Spinal cord (tissue), 10 donors: ENCODE measurements at places on chromosomes 6 and 20.
A peak's percentile ranks its signal among the peaks of the same experiment; 100 is the strongest.

DNA sequence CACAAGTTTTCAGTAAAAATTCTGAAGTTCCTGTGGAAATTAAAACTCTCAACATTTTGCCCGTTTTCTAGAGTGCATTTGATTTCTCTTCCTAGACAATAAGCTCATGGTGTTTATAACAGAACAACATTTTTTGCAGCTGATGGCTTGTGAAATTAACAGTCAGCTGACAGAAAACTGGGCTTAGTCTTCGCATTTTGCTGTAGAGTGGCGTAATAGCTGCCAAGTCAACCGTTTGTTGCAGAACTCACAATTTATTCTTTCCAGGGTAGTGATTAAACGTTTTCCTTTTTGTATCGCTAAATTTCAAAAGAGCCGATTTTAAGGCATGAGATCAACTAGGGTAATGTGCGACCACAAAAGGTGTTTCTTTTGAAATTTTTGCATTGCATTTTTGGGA, 1.4 kb downstream of the SPO11 start:
- DNase-seq, result peak; percentile 48

- DNase-seq, result no peak
Measured at GRCh38 chr6:71034563-71035345, 77.9 kb upstream of the B3GAT2 start.

DNA sequence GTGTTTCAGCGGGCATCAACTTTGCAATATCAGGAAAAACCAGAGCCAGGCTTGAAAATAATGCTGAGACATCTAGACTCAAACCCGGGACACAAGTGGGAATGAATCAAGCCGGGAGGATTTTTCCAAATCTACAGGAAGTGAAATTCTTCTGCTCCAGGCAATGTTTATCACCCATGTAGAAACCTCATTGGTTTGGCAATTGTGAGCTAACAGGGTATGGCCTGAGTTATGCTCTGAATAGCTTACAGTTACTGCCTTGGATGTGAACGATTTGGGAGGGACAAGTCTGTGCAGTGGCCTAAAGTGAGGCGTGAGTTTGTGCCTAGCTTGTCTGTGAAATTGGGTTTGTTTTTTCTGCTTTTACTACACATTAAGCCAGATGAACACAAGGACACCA, 87.4 kb downstream of the PCSK2 start:
- DNase-seq, result no peak

DNA sequence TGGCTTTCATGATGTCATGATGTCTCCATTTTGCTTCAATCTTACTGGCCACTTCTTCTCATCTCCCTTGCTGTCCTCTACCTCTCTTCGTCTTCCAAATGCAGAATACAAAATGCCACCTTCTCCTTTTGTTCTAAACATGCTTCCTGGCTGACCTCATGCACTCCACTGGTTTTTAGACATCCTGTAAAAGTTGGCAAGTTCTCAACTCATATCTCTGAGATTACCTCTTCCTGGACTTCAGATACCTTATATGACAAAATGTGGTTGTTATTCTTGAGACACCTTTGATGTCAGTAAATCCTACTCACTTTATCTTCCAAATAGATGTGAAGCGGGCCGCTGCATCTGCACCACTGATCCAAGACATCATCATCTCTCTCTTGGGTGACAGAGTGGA, 212.7 kb upstream of the FOXA2 start:
- no peak for DNase-seq

DNA sequence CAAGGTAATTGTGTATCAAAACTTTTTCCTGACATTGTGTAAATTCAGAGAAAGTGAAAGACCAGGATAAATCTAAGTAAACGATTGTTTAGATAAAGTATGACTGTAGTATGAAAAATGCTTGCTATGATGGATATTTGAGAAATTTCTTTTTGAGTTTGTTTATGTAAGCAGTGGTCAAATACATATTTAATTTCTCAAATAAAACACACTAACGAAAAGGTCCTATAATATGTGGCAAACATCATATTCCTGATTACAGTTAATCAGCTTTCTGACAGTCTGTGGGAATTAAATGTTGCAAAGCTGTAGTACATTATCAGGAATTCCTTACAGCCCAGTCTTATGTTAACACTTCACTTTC, 636.9 kb downstream of the MMUT start:
- DNase-seq, result no peak

GRCh38 chr6:53426117-53426516, 77.4 kb upstream of the ELOVL5 start:
- no peak for DNase-seq

- DNase-seq, result no peak
Measured at GRCh38 chr6:4021854-4022695, 56.9 kb downstream of the FAM217A start.

- DNase-seq, result no peak
Measured at GRCh38 chr6:69768664-69769063, 28.1 kb downstream of the LMBRD1 start.

GRCh38 chr6:83505356-83505755, 7.0 kb upstream of the PRSS35 start:
- DNase-seq, result no peak

GRCh38 chr6:112372226-112372806, 25.2 kb downstream of the RFPL4B start:
- no peak for DNase-seq

DNA sequence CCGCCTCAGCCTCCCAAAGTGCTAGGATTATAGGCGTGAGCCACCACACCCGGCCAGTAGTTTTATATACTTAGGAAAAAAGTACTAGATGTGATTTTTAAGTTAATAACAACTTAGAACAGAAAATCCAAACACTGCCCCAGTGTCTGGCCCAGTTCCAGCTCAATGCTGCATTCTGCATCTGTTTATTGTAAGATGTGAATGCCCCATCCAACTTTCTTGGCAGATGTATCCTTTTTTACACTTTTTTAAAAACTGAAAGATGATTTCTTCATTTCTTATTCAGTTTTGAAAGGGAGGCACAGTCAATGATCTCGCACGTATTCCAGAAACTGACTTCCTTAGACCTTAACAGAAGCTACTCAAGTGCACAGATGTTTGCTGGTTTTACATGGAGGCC, 85.6 kb upstream of the SRSF6 start:
- DNase-seq, result no peak
